ENCODE measurements at places on chromosomes 3 and 15.

DNA sequence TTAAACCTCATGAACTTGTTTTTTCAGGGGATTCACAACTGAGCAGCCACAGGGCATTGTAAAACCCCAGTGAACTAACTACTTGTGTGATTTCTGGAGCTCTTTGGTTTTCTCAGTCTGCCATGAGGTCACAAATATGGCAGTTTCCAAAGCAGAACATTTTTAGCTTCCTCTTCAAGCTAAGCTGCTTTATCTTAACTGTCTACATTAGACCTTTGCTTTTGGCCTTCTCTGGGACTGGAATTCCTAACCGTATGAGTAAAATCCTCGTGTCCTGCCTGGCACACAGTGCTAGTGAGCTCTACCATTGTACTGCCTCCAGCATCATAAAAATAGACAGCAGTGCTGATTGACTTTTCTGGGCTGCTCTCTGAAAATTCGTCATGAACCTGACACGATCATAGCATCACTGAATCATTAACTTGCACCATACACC, 22.1 kb downstream of the CDIN1 start:
- DNase-seq = no peak

GRCh38 chr15:44340410-44340809, 51.9 kb downstream of the GOLM2 start:
- DNase-seq = no peak

DNA sequence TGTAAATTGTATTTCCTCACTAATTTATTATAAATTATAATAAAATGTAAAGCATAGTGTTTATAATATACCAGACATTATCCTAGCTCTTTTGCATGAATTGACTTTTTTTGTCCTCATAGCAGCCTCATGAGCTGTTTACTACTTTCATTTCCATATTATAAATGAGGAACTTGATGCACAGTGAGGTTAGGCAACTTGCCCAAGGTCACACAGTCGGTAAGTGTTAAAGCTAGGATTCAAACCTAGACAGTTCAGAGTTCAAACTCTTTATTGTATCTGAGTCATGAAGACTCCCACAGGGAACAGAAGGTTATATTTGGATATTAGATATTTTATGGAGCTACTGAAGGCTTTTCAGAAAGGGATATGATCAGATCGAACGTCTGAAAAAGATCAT, 322.2 kb upstream of the SATB1 start:
- no peak for DNase-seq

DNA sequence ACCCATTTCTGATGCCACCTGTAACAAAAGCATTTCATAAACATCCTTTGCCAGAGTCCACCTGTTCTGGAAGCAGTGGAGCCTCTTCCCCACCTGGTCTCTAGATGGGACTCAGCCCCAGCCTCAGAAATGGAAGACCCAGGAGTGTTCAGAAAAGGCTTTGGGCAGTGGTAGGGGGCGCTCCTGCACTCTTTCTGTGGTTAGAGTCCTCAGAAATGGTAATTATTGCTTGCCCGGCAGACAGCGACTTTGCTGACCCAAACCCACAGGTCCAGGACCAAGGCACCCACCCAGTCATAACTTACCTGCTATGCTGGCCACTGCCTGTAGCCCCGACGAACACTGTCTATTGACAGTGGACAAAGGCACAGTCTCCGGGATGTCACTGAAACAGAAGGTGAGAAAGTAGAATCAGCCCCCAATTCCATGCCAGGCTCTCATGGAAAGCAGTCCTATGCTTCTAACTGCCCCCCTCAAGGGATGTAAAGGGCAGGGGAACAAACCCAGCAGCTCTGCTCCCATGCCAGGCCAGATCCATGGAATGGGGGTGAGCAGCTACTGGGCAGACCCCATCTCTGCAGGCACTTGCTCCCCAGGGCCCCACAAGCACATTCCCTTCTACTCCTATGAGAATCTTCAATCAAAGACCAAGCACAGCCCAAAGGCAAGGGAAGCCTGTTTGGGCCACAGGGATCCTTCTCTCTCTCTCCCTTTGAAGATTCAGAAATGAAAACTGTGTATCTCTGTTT, 5.1 kb downstream of the ACAA1 start:
- DNase-seq = no peak

DNA sequence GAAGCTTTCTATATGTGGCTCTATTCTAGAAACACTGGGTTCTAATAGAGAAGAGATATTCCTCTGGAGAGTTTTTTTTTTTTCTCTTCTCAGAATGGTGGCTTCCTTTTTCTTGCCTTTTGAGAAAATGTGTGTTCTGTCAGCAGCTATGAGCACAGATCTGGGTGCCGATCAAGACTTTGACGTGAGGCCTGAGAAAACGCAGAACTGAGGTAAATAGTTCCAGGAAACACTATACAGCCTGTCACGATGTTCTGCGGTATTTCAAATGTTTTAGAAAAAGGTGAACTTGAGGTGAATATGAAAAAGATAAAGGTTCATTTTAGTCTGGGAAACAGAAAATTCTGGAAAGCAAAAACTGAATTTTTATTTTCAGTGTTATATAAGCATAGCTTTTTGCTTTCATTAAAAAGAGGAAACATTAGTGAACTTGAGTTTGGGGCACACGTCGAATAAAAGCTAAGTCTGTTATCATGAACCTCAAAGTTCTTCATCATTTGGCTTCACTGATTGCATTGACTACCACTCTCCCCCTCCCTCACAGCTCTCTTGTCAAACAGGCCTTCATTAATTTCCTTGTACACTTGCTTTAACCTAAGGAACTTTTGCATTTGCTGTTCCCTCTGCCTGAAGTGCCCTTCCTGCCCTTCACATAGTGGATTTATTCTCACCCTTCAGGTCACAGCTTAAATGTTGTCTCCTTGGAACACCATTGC, 265.1 kb downstream of the NFKBIZ start:
- DNase-seq = no peak

GRCh38 chr15:89569090-89569745, 6.1 kb upstream of the TICRR start:
- DNase-seq = no peak

DNA sequence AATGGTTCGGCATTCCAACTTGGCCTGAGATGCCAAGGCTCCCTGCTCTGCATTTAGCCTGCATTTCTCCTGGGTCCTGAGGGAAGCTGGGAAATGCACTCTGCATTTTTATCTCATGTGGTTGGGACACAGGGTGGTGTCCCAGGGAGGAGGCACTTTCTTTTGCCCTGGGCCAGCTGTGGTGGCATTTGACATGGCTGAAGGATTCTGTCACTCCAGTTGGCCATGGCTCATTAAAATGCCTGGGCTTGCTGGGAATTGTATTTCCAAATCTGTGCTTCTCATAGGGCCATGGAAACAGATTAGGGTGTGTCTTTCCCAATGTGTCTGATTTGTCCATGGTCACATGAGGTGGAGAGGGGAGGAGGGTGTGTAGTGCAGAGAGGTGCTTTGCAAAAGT, 128.3 kb upstream of the RGMA start:
- DNase-seq = no peak

DNA sequence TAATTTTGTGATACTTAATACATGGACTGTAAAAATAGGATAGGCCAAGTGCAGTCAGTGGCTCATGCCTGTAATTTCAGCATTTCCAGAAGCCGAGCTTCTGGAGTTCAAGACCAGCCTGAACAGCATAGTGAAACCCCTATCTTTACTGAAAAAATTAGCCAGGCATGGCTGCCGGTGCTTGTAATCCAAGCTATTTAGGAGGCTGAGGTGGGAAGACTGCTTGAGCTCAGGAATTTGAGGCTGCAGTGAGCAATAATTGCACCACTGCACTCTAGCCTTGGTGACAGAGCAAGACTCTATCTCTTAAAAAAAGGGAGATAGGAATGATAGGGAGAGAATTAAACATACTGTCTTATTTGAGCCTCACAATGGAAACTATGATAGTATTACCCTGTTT, 51.0 kb downstream of the GMPS start:
- DNase-seq = no peak

DNA sequence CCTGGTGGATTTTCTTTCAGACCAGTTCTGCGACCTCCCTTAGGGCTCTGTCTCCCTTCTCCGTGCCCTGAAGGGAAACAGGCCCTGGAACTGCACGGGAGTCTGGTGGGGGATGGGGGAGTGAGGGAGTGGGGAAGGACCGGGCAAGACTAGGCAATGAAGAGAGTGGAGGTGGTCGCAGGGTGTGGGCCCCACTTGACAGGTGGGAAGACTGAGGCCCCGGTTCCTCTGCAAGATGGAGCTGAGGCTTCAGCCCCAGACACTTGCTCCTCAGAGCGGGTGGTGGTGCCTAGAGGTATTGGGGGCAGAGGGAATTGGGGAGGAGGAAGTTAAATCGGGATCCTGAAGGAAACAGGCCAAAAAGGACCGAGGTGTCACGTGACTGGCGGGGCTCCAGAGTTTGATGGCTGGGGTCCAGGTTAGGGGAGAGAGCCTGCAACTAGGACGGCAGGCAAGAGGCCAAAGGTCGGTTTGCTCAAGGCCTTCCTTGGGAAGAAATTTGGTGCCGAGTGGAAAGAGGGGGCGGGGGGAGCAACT, 597 bp upstream of the CAMK1 start:
- no peak for DNase-seq

DNA sequence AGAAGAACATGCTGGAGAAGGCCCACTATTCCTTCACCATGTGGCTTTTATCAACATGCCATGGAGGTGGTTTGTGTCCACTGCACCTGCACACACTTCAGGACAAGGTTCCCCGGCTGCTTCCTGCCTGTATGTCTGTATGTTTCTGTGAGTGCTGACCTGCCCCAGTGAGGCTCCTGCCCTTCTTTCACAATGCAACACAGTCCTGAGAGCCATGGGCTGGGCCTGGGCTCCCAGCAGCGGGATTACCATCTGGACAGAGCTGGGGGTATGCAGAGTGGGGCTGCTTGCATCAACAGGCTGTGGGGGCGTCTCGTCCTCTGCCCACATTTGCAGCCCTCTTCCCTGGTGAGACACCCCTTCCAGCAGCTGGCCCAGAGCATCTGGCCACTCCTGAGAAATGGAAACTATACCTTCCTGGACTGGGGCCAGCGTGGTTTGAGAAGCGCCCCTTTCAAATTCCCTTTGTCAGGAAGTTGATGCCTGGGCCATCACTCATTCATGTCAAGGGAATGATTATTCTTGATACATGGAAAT, 29.3 kb upstream of the C15orf39 start:
- no peak for DNase-seq

GRCh38 chr15:91975241-91975978, 121.9 kb downstream of the SLCO3A1 start:
- no peak for DNase-seq

GRCh38 chr3:59737241-59737640, 687.4 kb upstream of the CFAP20DC start:
- no peak for DNase-seq

DNA sequence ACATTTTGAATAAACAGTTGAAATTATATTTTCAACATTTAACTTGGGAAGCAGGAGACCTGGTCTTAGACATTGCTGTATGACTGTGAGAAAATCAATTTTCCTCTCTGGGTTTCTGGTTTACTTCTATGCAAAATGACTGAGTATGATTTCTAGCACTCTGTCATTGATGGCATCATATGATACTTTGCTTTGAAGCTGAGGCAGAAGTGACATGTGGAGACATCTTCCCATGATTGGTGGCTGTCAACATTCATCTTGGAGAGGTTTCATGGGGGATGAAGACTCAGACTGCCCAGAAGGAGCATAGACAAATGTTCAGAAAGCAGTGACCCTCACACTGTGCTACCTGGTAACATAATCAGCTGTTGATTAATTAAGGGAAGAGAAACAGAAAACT, 477.9 kb downstream of the PDCD6IP start:
- no peak for DNase-seq

Measured in activated naive CD4-positive, alpha-beta T cell (primary cell).